ENCODE measurements at places on chromosomes 7 and 10.

- DNase-seq = no peak
Observed at GRCh38 chr7:139159900-139160675, 50.6 kb upstream of the ZC3HAV1 start.

- no peak for DNase-seq
Observed at GRCh38 chr10:11178606-11179515, 161.2 kb downstream of the CELF2 start.

DNA sequence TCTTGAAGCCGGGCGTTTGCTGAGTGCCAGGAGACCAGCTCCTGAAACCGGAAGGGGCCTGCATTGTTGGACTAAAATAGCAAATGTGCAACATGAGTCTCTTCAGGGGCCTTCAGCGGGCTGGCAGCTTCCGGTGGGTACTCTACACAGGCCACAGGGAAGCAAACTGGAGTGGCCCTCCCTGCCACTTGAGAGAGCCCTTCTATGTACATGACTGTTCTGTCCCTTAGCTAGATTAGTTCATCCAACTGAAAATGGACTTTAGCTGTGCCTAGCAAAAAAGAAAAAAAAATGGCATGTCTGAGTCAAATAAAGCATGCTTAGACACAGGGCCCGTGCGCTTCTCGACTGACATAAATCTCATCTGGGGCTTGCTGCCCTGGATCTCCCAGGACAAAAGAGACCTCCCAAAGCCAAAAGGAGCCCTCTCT, 115.3 kb upstream of the TCF7L2 start:
- no peak for DNase-seq

GRCh38 chr10:116873134-116873533, 23.8 kb downstream of the ENO4 start:
- no peak for DNase-seq

DNA sequence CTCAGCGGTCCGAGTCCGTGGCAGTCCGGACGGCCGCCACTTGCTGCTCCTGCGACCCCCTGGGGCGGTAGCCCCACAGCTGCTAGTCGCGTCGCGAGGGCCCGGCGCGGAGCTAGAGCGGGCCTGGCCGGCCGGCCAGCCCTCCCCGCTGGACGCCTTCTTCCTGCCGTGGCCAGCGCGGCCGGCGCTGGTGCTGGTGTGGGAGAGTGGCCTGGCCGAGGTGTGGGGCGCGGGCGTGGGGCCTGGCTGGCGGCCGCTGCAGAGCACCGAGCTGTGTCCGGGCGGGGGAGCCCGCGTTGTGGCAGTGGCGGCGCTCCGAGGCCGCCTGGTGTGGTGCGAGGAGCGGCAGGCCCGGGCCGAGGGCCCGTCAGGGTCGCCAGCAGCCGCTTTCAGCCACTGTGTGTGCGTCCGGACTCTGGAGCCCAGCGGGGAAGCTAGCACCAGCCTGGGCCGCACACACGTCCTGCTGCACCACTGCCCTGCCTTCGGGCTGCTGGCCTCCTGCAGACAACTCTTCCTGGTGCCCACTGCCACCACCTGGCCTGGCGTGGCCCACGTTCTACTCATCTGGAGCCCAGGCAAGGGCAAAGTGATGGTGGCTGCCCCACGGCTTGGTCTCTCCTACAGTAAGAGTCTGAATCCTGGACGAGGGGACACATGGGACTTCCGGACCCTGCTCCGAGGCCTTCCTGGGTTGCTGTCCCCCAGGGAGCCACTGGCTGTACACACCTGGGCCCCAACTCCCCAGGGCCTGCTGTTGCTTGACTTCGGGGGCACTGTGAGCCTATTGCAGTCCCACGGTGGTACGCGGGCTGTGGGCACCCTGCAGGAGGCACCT, 631 bp downstream of the HPS6 start:
- DNase-seq = peak; percentile 9

DNA sequence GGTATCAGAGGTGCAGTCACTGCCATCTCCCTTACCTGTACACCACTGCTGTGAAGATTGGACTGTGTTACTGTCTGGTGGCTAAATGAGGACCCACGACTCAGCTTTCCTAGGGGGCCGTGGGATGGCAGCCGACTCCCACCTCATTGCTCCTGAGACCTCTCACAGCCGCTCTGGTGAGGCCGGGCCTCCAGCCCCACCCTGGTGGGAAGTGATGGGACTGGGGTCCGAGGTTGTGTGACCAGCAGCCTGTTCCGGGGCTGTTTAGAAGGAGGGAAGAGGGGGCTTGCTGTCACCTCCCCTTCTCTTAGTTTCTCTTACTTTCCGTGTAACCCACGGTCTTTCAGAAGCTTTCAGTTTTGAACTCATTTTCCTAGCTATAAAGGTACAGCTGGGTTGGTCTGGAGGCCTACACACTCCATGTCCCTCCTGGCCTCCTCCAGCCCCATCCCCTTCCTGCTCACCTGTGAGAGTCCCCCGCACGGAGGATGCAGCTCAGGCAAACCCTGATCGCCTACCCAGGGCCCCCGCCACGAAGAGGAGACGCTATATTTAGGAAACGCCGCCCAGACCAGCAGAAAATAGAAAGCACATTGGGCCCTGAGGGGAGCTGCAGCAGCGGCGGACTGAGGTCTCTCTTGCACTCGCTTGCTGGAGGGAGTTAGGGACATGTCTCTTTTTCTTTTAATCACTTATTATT, 4.6 kb downstream of the EMX2 start:
- DNase-seq = no peak

DNA sequence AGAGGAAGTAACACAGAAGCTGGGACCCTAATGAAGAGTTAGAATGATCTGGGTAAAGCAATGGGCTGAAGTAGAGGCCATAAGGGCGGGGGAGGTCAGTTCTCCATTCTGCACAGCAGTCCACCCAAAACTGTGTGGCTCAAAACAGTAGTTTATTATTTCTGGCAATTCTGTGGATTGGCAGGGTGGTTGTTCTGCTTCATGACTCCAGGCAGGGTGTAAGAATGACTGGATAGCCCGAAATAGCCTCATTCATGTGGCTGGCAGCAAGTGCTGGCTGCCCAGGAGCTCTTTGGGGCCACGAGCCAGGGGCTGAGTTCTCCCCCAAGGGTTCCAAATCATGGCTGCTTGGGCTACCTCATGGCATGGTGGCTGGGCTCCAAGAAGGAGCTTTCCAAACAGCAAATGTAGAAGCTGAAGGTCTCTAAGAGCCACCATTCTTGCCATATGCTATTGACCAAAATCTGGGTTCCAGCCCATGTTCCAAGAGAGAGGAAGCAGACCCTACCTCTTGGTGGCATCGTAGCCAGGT, 315.1 kb upstream of the C7orf33 start:
- DNase-seq = no peak

GRCh38 chr7:147492606-147493005, 1098.0 kb upstream of the C7orf33 start:
- no peak for DNase-seq

DNA sequence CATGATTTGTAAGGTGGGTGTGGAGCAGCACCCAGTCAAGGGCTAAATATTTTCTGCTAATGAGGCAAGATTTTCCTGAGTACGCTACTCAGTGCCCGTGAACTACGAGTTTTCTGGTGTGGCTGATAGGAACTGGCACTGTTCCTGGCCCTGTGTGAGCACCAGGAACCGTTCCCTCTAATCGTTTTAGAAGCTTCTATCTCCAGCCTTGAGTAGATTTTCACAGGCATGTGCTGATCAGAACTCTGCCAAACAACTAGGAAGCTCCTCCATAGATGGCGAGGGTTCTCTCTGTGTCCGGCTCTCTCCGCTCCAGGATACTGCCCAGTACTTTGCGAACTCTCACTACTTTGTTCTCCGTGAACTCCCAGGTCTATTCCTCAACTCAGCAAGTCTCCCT, 17.7 kb downstream of the TRIM4 start:
- no peak for DNase-seq

- DNase-seq = no peak
Observed at GRCh38 chr10:119677904-119678755, 26.9 kb downstream of the BAG3 start.

DNA sequence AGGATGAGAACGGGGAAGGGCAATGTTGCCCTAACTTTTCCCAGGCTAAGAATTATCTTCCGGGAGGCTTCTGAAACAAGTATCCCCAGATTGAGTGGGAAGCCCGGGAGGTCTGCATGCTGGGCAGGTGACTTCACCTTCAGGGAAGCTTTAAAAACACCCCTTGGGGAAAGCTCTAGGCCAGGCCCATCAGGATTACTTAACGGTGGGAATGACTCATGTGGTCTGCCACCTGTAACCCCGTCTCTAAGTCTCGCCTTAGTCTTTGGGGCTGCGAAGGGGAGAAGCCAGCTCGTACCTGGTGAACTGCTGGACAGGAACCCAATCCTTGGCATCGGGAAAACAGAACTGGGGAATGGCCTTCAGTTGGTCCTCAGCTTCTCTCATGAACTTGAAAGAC, 80.1 kb upstream of the MKRN1 start:
- no peak for DNase-seq

DNA sequence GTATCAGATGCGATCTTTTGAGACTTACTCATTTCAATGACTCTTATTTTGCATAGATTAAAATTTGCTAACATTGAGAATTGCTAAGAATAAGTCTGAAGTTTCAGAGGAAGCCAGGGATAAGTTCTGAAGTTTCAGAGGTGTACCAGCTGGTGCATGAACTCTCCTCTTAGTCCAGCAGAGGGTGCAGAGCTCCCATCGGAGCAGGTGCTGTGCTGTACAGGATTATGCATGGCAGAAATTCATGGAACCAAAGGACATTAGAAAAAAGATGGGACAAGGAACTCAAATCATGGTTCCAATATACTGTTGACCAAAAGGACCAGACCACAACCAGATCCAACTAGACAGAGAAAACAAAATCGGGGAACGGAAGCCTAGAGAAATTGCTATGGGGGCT, 41.9 kb downstream of the MGAM2 start:
- DNase-seq = no peak

GRCh38 chr7:98930921-98931320, 52.6 kb downstream of the TRRAP start:
- no peak for DNase-seq

DNA sequence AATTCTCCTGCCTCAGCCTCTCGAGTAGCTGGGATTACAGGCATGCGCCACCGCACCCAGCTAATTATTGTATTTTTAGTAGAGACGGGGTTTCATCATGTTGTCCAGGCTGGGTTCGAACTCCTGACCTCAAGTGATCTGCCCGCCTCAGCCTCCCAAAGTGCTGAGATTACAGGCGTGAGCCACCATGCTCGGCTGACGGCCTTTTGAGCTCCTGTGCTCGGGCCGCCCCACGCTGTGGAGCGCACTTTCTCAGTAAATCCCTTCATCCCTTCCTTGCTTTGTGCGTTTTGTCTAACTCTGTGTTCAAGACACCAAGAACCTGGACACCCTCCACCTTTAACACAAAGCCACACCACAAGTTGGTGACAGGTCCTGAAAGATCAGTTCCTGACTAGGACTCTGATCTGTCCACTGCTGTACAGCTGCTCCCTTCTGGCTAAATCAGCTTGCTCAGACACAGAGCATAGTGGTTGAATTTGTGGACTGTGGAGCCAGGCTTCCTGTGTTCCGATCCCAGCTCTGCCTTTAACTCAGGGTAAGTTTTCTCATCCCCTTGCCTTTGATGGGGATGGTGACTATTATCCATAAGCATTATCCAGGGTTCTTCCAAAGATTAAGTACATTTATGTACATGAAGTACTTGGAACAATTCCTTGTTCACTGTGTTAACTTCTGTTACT, 20.1 kb downstream of the CHST3 start:
- DNase-seq = no peak

DNA sequence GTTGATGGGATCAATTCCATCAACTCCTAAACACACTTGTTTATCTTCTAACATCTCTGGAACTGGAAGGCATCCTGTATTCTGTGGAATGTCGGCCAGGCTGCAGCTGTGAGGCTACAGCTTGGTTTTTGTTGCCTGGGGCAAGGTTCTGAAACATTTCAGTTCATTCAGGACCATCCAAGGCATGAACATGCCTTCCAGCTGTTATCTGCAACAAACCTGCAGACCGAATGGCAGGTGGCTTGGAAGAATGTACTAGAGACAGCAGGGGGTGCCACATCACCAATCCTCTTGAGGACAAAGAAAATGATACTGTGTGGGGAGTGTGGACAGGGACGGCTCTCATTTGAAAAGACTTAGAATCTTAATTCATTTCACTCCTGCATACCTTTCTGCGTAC, 12.4 kb downstream of the PAPOLB start:
- peak; percentile 28 for DNase-seq

GRCh38 chr7:20307119-20307518, 23.6 kb upstream of the ITGB8 start:
- DNase-seq = no peak

DNA sequence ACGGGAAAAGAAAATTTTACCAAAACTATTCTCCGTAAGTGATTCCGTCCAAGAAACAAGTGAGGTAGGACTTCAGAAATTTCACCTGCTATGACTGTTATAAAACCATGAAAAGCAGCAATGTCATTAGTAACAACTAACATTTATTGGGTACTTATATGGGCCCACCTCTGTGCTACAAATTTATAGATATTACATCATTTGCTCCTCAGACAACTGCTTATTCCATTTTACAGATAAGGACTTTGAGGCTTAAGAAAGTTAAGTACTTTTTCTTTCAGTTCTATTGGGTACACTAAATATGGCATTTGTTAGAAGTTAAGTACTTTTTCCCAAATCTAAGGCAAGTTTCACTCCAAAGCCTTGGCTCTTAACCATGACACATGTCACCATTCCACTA, 36.3 kb downstream of the HACD1 start:
- no peak for DNase-seq

GRCh38 chr10:60955957-60956425, 12.0 kb upstream of the RHOBTB1 start:
- DNase-seq = peak; percentile 8

- no peak for DNase-seq
Observed at GRCh38 chr7:463817-464453, 55.7 kb downstream of the PDGFA start.
